Activated CD4-positive, alpha-beta T cell treated with anti-CD3 and anti-CD28 coated beads, Interleukin-2, amount 50 U/mL, for 48 hours (primary cell): ENCODE measurements at places on chromosomes 7 and 10.

GRCh38 chr7:88202278-88202677 lies 17.6 kb downstream of the SRI start:
- DNase-seq = no peak

DNA sequence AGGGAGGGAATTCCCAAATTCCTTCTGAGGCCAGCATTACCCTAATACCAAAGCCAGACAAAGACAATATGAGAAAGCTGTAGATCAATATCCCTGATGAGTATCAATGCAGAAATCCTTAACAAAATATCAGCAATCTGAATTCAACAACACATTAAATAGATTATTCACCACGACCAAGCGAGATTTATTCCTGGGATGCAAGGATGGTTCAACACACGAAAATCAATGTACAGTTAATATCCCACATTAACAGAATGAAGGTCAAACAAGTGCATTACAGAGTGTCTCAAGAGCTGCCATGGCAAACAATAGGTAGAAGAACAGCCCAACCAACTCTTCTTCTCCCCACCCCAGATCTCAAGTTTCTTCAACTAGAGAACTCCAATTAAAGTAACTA lies 6.1 kb downstream of the ECD start:
- no peak for DNase-seq

DNA sequence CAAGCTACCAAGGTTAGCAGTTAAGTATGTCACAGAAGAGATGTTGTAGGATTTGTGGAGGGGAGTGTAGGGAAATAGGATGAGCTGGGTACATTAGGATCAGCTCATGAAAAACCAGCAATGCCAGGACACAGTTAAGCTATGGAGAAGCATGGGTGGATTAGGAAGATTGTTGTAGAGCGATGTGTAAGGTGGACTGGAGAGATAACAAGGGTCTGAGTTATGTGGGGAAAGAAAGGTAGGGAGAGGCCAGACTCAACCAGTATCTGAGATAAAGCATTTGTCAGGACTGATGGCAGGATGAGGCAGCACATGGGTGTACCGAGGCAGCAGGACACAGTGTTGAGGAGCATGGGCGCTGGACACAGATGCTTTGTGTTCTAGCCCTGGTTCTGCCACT lies 85.4 kb upstream of the PRR15 start:
- DNase-seq = no peak

- DNase-seq = no peak
These were observed 203.1 kb downstream of the MLLT10 start for GRCh38 chr10:21737106-21737505.

- no peak for DNase-seq
These were observed 88.0 kb downstream of the GLRX3 start for GRCh38 chr10:130224228-130224627.

- DNase-seq = no peak
These were observed 24.8 kb downstream of the DUSP5 start for GRCh38 chr10:110522365-110522988.

GRCh38 chr7:47659664-47660462 lies 78.0 kb upstream of the TNS3 start:
- no peak for DNase-seq

GRCh38 chr7:74299401-74299800 lies 10.2 kb downstream of the CLIP2 start:
- no peak for DNase-seq

DNA sequence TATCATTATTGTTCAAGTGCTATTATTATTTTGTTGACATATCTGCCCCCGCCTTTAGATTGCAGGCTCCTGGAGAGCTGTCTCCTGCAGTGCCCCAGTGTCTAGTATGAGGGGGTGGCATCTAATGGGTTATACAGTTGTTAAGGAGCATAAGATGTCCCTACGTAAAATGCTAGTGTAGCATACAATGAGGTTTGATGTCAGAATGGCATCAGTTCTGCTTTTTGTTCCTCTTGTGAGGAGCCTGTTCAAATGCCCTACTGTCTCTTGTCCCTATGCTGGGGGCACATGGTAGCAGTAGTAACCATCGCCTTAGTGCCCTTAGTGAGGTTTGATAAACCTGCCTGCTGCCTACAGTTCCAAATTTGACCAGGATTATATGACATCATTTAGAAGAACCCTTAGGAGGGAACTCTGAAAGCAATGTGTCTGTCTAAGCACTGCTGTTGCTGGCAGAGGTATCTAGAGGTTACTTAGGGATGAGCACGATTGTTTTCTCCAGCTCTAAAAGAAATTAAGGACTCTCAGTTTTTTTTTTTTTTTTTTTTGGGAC lies 9.7 kb downstream of the CREM start:
- no peak for DNase-seq
